ENCODE measurements at places on chromosomes 1 and 21.

- DNase-seq = no peak
Observed at GRCh38 chr1:202252271-202252670, 58.7 kb downstream of the LGR6 start.

- no peak for DNase-seq
Observed at GRCh38 chr21:45302082-45303061, 14.7 kb upstream of the POFUT2 start.

DNA sequence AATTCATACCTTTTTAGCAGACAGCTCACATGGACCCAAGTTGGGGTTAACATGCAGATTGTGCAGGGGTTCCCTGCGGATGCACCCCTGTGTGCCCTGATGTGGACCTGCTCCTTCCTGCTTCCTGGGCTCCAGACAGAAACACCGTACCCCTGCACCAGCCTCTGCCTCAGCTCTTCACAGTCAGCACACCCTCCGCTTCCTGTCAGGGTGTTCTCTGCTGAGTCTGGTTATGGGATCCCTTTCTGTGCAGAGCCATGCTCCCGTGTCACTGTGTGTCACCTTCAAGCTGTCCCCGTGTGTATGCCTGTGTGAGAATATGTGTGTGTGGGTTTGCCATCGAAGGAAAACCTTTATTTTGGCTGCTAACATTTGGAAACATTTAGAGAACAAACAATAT lies 48.7 kb upstream of the KCNJ15 start:
- no peak for DNase-seq

GRCh38 chr1:70934194-70934961 lies 113.2 kb downstream of the PTGER3 start:
- no peak for DNase-seq

GRCh38 chr1:14606632-14607031 lies 8.1 kb downstream of the KAZN start:
- no peak for DNase-seq

GRCh38 chr1:239706245-239706892 lies 320.0 kb downstream of the CHRM3 start:
- DNase-seq = no peak

- peak; percentile 9 for DNase-seq
Observed at GRCh38 chr1:59730759-59731478, 83.8 kb upstream of the HOOK1 start.

DNA sequence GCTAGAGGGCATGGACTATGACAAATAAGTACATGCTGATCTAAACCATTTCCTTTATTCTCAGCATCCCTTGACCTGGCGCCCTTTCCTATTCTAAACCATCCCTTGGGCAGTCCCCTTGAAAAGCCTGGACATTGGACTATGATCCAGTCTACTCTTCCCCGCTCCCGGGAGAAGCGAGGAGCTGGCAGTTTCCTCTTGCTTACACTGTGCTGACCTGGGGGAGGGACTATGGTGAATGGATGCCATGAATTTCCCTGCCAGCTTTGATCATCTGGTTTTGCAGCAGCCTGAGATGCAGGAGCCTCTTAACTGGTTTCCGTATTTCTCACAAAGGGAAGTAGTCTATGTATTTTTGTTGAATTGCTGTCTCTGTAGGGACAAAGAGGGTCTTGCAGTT lies 121.7 kb downstream of the KIF26B start:
- no peak for DNase-seq

DNA sequence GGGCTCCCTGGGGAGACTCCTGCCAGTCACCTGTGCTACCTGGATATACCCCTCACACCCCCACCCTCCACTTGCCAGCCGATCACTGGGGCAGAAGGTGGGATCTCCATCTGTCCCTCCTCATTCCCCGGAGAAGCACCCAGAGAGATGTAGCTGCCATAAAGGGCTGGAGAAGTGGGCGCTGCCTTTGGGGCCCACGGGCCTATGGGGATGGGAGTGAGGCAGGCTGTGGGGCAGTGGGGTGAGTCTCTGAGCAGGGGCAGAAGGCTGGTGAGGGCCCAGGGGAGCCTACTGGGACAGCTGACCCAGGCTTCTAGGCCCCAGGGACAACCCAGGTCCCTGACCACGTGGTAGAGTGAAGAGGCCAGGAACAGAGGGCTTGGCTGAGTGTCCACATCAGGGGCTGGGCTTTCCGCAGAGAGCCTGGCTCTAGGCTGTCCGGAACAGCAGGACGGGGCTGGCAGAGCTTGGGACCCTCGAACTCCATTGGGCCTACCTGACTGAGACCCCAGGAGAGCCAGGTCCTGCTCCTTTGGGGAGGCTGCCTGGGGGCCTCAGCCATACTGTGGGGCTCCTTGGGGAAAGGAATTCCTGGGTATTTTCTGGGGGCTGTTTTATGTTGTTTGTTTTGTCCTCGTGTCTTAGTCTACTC lies 205.9 kb upstream of the VAMP3 start:
- DNase-seq = no peak

DNA sequence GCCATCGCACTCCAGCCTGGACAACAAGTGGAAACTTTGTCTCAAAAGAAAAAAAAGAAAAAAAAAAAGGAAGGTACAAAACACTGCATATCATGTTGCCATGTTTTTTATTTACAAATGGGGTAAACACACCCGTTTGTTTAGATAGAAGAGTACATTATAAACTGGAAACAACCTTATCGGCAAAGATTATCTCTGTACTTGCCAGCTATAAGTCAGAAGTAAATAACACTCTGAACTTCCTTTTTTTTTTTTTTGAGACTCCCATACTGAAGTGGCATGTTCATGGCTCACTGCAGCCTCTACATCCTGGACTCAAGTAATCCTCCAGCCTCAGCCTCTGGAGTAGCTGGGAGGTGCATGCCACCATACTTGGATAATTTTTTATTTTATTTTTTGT lies 21.9 kb downstream of the USP48 start:
- DNase-seq = no peak

DNA sequence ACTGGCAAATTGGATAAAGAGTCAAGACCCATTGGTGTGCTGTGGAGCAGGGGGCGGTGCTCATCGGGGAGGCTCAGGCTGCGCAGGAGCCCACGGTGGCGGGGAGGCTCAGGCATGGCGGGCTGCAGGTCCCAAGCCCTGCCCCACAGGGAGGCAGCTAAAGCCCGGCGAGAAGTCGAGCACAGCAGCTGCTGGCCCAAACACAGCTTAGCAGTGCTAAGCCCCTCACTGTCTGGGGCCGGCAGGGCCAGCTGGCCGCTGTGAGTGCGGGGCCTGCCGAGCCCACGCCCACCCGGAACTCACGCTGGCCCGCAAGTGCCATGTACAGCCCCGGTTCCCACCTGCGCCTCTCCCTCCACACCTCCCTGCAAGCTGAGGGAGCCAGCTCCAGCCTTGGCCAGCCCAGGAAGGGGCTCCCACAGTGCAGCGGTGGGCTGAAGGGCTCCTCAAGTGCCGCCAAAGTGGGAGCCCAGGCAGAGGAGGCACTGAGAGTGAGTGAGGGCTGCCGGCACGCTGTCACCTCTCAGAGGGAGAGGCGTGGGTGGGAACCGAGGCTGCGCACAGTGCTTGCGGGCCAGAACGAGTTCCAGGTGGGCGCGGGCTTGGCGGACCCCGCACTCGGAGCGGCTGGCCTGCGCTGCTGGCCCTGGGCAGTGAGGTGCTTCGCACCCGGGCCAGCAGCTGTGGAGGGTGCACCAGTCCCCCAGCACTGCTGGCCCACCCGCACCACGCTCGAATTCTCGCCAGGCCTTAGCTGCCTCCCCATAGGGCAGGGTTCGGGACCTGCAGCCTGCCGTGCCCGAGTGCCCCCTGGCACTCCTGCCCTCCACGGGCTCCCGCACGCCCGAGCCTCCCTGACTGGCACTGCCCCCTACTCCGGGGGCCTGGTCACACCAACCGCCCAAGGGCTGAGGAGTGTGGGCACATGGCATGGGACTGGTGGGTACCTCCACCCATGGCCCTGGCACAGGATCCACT lies 263.4 kb downstream of the GPR52 start:
- no peak for DNase-seq

DNA sequence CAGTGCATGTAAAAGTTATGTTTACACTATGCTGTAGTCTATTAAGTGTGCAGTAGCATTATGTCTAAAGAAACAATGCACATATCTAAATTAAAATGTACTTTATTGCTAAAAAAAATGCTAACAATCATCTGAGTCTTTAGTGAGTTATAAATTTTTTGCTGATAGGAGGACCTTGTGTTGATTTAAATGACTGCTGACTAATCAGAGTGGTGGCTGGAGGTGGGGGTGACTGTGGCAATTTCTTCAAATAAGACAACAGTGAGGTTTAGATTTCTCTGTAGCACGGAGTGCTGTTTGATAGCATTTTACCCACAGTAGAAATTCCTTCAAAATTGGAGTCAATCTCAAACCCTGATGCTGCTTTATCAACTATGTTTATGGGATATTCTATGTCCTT lies 37.0 kb downstream of the HS2ST1 start:
- DNase-seq = no peak

DNA sequence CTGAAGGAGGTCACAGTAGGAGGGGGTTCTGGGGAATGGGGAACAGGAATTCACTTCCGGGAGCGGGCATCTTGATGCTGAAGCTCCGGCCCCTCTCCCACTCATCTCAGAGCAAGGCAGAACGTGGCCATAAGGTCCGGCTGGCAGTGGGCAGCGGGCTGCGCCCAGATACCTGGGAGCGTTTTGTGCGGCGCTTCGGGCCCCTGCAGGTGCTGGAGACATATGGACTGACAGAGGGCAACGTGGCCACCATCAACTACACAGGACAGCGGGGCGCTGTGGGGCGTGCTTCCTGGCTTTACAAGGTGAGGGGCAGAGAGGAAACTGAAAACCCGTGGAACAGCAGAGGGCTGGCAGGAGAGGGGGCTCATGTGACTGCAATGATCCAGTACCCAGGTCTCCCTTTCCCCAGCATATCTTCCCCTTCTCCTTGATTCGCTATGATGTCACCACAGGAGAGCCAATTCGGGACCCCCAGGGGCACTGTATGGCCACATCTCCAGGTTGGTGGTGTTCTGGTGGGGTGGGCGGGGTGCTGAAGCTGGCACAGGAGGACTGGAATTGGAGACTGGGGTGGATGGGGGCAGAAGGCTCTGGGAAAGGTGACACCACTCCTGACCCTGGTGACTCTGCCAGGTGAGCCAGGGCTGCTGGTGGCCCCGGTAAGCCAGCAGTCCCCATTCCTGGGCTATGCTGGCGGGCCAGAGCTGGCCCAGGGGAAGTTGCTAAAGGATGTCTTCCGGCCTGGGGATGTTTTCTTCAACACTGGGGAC lies 3.0 kb downstream of the SLC27A3 start:
- DNase-seq = no peak

GRCh38 chr1:156749419-156750118 lies 1.9 kb downstream of the HDGF start:
- DNase-seq = no peak

DNA sequence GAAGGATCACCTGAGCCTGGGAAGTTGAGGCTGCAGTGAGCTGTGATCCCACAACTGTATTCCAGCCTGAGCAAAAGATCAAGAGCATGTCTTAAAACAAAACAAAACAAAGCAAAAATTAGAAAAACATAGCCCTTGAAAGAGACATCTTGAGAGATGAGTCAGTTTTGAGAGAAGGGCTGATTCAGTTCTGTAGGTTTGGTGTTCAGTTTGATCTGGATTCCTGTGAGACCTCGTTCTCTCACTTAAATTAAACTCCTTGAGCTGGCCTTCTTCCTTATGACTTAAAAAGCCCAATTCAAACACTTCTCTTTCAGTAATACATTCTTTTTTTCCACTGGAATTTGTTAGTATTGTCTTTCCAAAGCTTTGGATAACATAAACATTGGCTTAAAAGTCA lies 164.2 kb downstream of the NRIP1 start:
- DNase-seq = no peak

- DNase-seq = no peak
Observed at GRCh38 chr1:167708940-167709389, 12.8 kb upstream of the MPZL1 start.

GRCh38 chr21:32653326-32653901 lies 41.2 kb upstream of the CFAP298 start:
- DNase-seq = no peak

GRCh38 chr1:101310506-101310905 lies 73.7 kb downstream of the S1PR1 start:
- no peak for DNase-seq

- no peak for DNase-seq
Observed at GRCh38 chr21:42849759-42850412, 29.5 kb downstream of the WDR4 start.

GRCh38 chr1:75836528-75837100 lies 39.9 kb downstream of the MSH4 start:
- DNase-seq = no peak

DNA sequence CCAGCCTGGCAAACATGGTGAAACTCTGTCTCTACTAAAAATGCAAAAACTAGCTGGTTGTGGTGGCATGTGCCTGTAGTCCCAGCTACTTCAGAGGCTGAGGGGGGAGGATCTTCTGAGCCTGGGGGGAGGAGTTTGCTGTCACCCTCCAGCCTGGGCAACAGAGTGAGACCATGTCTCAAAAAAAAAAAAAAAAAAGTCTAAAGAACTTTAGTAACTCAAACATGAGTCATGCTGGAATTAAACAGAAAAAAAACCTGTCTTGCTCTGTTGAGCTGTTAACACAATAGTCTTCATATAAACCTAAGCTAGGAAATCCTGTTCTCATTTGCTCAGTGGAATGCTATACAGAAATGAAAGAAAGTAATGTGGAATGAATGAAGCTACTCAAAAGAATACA lies 16.7 kb upstream of the DISP1 start:
- no peak for DNase-seq

DNA sequence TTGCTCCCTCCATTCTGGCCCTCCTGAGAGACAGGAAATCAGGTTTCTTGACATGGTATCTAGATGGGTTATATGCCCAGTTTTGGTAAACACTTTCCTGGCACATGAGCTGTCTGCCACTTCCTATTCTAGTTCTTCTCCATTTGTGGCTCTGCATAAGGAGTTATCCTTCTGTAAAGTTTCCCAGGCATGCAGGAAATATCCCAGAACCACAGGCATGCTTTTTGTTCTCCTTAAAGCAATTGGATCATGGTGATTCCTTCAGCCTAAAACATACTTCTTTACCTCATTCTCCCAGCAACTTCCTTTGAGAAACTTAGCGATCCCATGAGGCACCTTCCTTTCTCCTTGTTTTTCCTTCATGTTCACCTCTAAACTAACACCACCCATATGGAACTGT lies 199.8 kb downstream of the CRB1 start:
- no peak for DNase-seq

GRCh38 chr21:18840239-18840638 lies 436.7 kb upstream of the TMPRSS15 start:
- no peak for DNase-seq

- no peak for DNase-seq
Observed at GRCh38 chr1:206735553-206736031, 35.0 kb upstream of the IL19 start.

GRCh38 chr1:8355439-8356255 lies 37.7 kb downstream of the SLC45A1 start:
- DNase-seq = no peak

DNA sequence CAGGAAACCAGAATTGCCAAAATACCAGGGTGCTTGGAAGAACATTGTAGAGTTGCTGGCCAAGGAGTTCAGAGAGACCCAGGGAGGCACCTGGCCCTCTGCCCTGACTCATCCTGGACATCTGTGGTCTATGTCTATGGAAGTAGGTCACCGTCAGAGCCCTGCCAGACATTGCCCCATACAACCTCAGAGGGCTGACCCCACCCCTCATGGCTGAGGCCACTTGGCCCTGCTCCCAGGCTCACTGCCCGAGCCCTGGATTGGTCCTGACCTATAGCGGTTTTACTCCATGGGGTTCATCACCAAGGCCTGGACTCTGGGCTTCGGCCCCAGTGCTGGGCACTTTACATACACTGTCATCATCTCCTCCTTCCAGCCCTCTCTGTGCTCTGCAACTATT lies 233.1 kb downstream of the PTPRU start:
- no peak for DNase-seq

- DNase-seq = no peak
Observed at GRCh38 chr21:34790834-34791233, 122.0 kb downstream of the CLIC6 start.
